ENCODE measurements at places on chromosomes 3 and 15. TPM values are rescaled to one million over a fixed set of nuclear protein-coding genes. Genes with fewer than 3 reads are reported as not detected.

ABI3BP gene
- 3.4 TPM for total RNA-seq

DNA sequence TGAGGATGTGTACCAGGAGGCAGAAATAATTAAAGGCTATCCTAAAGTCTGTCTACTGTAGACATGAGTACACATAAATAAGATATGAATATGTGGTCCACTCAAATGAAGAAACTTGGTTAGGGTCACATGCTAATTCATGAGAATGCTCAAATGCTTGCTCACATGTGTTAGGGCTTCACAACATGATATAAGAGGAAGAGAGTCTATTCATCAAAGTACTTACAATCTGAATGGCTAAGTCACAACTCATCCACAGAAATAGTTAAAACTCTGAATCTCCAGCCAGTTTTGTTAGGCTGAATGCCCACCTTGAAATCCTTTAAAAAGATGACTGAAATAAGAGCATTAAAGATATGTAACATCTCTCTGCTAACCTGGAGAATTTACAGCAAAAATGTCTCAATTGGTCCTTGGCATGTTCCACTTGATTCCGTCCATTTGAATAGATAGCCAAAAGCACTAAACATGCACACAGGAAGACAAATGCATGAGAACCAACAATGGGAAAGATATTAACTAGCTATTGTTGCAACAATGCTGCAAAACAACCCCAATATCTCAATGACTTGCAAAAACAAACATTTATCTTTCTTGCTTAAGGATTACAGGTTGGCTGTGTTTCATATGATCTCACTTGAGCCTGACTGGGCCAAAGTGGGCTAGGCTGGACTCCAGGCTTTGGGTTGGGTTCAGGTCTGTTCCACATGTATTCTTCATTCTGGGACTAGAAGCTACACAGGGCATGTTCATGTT is 10.6 kb upstream of the TBC1D5 start:
- no peak for DNase-seq

GRCh38 chr3:45320986-45321385 is 67.4 kb upstream of the LARS2 start:
- no peak for DNase-seq

DNA sequence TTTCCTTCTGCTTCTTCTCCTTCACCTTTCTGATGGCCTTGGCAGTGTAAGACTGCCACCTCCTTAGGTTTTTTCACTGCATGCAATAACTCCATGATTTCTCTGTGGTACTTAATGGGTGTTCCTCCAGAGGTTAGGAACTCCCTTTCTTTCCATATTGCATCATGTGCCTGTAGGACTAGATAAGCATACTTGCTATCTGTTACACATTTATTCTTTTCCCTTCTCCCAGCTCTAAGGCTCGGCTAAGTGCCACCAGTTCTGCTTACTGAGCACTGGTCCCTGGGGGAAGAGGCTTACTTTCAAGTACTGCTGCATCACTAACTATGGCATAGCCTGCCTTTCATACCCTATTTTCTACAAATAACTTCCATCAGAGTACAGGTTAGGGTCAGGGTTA is 351.8 kb downstream of the OTOL1 start:
- no peak for DNase-seq

- DNase-seq, result no peak
Observed at GRCh38 chr3:172629470-172629869, 81.4 kb downstream of the NCEH1 start.

TLR9 gene
- total RNA-seq, result 0.30 TPM

DNA sequence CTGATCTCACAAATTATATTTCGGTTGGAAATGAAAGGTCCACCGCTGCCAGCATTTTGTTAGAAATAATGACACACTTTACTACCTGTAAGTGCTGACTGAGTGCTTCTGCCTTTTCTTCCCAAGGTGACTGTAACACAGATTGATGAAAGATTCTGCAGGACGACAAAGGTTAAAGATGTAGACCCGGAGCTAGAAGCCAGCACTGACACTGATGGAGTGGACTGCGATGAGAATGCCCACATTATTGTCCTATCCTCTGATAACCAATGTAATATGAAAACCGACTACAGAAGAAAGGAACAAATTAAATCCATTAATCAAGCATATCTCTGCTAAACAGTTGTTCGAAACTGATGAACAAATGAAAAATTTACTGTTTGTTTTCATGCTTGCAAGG is 666.5 kb downstream of the GBE1 start:
- DNase-seq, result no peak

DNA sequence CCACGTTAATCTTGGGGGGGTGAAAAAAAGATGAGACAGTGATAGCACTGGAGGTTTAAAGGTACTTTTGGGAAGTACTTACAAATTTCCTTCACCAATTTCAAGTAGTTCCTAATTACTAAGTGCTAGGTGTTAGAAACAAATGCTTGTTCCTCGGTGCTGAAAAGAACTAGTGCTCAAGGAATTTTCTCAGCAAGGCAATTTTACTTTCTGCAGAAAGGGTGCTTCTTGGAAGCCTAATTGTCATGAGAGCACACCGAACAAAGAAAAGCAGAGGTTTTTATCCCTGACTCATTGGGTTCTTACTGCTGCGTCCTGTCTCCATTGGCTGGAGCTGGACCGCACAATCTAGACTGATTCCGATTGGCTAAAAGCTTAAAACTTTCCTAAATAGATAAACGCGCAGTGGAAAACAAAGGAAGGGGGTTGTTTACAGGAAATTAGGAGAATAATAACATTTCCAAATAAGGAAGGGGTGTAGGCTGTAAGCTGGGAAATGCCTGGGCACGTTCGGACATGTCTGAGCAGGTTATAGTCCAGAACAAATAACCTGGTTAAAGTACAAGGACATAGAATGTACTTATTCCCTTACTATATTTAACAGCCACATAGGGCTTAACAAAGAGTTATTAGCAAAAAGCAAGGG is 49.6 kb downstream of the CHD2 start:
- DNase-seq, result no peak
